ENCODE measurements at places on chromosomes 4 and X. TPM values are rescaled to one million over a fixed set of nuclear protein-coding genes. Genes with fewer than 3 reads are reported as not detected.

The CLDN34 gene
- not detected for total RNA-seq

The CYTL1 gene
- not detected for total RNA-seq

The NR0B1 gene
- not detected for total RNA-seq

The UBA6 gene
- 43.7 TPM for total RNA-seq

The DUX4 gene
- not detected for total RNA-seq

DNA sequence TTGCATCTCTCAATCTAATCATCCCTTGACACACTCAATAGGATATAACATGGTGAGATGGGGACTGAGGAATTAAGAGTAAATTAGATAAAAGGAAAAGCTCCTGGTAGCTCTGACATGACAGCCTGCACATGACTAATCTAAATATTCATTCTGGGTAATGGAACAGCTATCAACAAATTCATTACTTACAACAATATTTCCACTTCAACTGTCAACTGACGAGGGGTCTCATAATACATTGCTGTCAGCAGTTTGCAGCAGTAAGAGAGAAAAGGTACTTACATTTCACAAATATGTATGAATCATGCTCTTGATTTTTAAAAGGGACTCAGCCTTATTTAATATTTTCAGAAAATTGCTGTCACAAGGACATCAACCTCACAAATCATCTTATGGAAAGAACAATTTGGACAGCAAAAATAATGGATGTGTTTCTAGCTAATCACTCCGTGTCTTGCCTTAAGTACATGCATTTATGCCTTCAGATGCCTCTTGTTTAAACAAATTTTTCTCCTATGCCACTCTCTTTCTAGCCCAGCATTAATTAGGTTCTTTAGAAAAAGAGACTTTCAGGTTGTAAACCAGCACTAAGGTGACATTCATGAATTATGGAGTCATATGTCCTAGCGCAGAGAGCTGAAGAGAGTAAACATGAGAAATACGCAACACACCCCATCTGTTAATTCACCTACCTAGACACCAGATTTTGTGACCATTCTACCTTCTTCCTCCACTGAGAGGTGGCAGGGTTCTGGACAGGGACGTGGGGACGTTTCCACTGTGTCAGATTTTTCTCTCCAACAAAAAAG, 99.6 kb upstream of the TMEM150C start:
- no peak for DNase-seq

DNA sequence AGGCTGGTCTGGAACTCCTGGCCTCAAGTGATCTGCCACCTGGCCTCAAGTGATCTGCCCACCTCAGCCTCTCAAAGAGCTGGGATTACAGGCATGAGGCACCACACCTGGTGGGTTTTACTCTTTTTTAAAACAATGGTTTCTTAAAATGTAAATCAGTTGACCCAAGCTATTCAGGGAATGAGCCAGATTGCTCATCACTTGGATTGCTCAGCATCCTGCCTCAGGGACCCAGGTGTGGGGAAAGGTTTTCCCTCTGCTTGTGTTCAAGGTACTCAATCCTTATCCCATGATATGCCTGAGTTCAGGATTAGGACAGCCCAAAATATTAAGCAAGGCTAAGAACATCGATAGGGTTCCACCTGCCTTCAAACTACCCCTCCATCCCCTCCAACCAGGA, 67.4 kb downstream of the CHRNA9 start:
- DNase-seq: no peak

DNA sequence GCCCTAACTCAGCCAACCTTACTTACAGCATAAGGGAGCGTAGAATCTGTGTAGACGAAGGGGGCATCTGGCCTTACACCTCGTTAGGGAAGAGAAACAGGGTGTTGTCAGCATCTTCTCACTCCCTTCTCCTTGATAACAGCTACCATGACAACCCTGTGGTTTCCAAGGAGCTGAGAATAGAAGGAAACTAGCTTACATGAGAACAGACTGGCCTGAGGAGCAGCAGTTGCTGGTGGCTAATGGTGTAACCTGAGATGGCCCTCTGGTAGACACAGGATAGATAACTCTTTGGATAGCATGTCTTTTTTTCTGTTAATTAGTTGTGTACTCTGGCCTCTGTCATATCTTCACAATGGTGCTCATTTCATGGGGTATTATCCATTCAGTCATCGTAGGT, 14.6 kb downstream of the PLP1 start:
- no peak for DNase-seq

- DNase-seq: no peak
These were observed 6.5 kb downstream of the FAM199X start for GRCh38 chrX:104172788-104173187.

GRCh38 chrX:95949588-95949987, 735.1 kb upstream of the DIAPH2 start:
- no peak for DNase-seq

DNA sequence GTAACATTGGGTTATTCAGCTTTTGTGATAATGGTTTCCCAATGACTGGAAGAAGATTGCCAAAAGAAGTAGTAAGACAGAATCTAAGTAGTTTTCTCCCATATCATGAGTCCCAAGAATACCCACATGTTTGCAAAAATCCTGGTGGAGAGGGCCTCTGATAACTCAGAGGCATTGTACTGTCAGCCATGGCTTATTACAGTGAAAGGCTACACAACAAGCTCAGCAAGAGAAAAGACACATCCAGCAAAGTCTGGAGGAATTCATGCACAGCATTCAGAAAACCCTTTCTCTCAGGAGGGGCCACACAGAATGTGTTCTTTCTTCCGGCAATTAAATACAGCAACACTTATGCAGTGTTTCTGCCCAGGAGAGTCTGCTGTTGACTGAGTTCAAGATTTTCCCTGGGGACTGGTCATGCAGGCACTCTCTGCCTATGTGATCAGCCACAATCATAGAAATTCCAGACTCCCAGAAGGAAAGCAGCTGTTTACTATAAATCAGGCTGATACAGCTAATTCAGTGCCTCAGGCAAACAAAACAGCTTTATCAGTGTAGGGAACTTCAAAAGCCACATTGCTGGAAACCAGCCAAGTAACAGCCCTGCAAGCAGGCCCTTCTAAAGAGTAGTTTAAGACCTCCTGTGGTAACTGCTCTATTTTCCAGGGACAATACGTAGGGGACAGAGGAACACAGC, 937.1 kb downstream of the CCSER1 start:
- no peak for DNase-seq

GRCh38 chr4:92988301-92988700, 684.5 kb downstream of the GRID2 start:
- no peak for DNase-seq

Data from T-helper 17 cell (primary cell).